NCI-H187 (cell line): ENCODE measurements at places on chromosomes 13 and 19.
A peak's percentile ranks its signal among the peaks of the same experiment; 100 is the strongest.

DNA sequence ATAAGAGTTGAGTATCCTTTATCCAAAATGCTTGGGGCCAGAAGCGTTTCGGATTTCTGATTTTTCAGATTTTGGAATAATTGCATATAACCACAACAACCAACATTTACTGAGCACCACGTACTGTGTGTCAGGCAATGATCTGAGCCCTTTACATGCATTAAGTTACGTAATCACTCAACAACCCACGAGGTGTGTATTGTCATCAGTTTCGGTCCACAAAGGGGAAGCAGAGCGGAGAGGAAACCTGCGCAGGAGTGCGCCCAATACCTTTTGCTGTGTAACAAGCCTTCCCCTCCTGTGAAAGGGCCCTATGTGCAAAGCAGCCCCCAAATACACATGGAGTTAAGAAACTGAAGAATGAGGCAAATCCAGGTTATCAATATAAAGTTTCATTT is 20.7 kb upstream of the NLRP12 start:
- no peak for DNase-seq

- no peak for DNase-seq
Measured at GRCh38 chr13:106373989-106374572, 161.4 kb downstream of the EFNB2 start.

DNA sequence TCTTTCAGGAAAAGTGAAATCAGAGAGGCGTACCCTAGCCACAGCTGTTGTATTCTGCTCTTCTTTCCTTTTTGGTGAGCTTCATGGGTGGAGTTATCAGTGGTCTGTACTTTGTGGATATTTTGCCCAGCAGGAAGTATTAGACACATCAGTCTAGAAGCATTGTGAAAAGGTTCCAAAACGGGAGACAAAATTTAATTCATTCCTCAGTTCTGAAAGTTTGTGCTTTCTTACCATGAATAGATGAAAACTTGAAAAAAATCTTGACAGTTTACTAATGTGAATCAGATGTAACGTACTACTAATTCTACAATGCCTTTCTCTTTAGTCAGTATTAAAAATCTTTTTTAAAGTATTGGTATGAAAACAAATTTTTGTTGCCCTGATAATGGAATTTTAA is 116.8 kb downstream of the DNAJC3 start:
- no peak for DNase-seq

DNA sequence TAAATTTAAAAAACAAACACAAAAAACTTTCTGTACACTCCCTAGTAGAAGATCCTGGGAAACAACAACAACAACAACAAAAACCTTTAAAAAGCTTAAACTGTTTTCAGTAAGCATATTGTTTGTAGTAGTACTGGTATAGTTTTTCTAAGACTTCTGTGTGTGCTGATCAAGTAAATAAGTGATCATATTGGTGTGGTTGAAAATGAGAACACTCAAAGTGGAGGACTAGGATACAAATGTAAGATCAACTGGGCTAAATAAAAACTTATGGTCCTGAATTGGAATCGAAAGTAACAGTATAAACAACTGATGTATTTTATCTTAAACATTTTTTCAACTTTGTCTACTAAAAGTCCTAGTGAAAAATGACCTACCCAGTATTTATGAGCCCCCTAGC is 135.5 kb downstream of the FOXO1 start:
- no peak for DNase-seq

GRCh38 chr19:12656899-12657571 is 9.5 kb downstream of the MAN2B1 start:
- no peak for DNase-seq

- no peak for DNase-seq
Measured at GRCh38 chr13:74479124-74479523, 344.9 kb upstream of the KLF12 start.

GRCh38 chr19:12639901-12640613 is 26.5 kb downstream of the MAN2B1 start:
- DNase-seq = peak; percentile 3

- no peak for DNase-seq
Measured at GRCh38 chr13:80336776-80337287, 4.1 kb downstream of the SPRY2 start.

DNA sequence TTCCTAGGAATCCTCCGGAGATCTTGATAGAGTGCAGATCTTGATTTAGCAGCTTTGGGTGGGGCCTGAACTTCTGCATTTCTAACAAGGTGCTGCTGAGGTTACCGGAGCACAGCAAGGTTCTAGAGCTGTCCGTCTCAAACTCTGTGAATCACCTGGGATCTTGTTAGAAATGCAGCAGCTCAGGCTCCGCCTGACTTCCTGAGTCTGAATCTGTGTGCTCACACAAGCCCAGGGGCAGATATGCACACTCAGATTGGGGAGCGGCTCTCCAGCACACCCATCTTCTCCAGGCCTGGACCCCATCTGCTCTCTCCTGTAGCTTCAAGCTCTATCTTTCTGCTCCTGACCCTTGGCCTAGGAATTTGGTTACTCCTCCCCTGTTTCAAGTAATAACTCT is 3.5 kb upstream of the TEX26 start:
- DNase-seq = no peak
